ENCODE measurements at places on chromosomes 1 and 21.

GRCh38 chr21:31985398-31985797, 112.6 kb downstream of the HUNK start:
- H3K36me3 ChIP-seq, result peaks cover 5% of the 10 kb centered on the region
- DNase-seq, result no peak
- H3K27me3 ChIP-seq, result no peaks in the 10 kb centered on the region
- H3K4me3 ChIP-seq, result no peak overlapping the region
- no peak overlapping the region for H3K27ac ChIP-seq
- no peaks in the 10 kb centered on the region for H3K4me1 ChIP-seq

DNA sequence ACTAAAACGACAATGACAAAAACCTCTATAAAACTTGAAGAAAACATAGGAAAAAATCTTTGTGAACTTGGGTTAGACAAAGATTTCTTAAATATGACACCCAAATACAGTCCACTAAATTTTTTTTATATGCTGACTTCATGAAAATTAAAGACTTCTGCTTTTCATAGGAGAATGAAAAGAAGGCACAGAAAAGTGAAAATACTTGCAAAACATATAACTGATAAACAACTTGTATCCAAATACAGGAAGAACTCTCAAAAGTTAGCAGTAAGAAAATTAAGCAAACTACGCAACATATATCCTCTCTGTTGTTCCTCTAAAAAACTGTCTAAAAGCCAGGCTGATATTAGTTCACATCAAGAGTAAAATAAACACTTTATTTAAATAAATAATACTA, 53.6 kb downstream of the KIFAP3 start:
- no peaks in the 10 kb centered on the region for H3K27me3 ChIP-seq
- H3K27ac ChIP-seq, result no peak overlapping the region
- DNase-seq, result no peak
- H3K4me1 ChIP-seq, result no peaks in the 10 kb centered on the region

DNA sequence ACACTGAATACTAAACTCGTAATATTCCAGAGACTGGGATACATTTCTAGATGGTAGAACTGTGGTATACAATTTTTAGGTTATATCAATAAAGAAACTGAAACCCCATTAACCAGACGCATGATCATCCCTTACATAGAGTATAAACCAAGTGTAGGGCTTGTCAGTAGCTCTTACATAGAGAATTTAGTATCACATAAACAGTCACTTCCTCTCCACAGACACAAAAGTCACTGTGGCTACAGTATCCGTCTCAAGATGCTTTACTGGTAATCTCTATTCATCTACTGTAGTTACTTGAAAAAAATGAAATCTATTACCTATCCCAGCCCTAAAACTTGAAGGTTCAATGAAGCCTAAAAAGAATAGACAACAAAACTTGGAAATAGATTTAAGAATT, 252.3 kb upstream of the TMPRSS15 start:
- DNase-seq, result no peak
- H3K4me3 ChIP-seq, result no peak overlapping the region
- no peak overlapping the region for H3K27ac ChIP-seq
- no peaks in the 10 kb centered on the region for H3K4me1 ChIP-seq
- H3K27me3 ChIP-seq, result no peaks in the 10 kb centered on the region

DNA sequence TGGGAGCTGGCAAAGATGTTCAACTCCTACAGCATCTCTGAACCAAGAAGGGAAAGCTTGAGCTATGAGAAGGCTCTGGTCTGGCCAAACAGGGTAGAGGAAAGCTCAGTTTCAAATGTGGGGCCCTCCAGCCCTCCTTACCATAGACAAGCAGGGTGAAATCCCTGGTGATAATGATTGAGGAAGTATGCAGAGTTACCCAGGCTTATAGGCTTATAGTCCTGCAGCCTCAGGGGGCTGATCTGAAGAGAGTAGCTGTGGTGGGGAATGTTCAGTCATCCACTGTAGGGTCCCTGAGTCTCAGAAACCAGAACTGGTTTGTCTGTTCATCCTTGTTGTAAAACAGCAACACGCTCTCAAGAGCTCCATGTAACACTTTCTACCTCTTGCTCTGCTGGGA, 19.8 kb upstream of the LY9 start:
- no peaks in the 10 kb centered on the region for H3K36me3 ChIP-seq
- H3K27ac ChIP-seq, result no peak overlapping the region
- H3K4me1 ChIP-seq, result no peaks in the 10 kb centered on the region
- no peaks in the 10 kb centered on the region for H3K27me3 ChIP-seq
- H3K4me3 ChIP-seq, result no peak overlapping the region
- DNase-seq, result no peak

- H3K27me3 ChIP-seq, result no peaks in the 10 kb centered on the region
- no peak overlapping the region for H3K4me3 ChIP-seq
- no peak overlapping the region for H3K27ac ChIP-seq
- H3K4me1 ChIP-seq, result peaks cover 4% of the 10 kb centered on the region
- no peaks in the 10 kb centered on the region for H3K36me3 ChIP-seq
- DNase-seq, result no peak
Observed at GRCh38 chr1:186154651-186155050, 220.4 kb downstream of the TPR start.

GRCh38 chr1:3599286-3599811, 12.0 kb downstream of the MEGF6 start:
- no peaks in the 10 kb centered on the region for H3K4me1 ChIP-seq
- no peak for DNase-seq
- no peak overlapping the region for H3K4me3 ChIP-seq
- peaks cover 12% of the 10 kb centered on the region for H3K27me3 ChIP-seq
- no peaks in the 10 kb centered on the region for H3K36me3 ChIP-seq

DNA sequence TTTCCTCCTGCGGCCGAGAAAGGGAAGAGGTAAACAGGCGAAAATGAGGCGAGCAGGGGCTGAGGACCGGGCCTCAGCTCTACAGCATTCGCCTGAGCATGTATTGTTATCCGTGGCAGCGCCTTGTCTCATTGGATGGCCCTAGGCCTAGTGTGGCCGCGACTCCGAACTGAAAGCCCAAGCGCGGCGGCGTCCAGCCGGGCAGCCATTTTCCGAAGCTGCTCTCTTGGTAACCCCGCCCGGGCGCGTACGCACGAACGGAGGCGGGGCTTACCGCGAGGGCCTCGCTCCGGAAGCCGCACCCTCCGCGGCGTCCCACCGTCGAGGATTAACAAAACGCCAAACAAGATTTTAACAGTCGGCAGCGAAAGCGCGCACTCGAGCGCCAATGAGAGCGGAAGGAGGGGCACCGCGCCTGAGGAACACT, 797 bp upstream of the USP1 start:
- no peaks in the 10 kb centered on the region for H3K36me3 ChIP-seq
- peak overlapping the region; percentile 82 for H3K4me3 ChIP-seq
- DNase-seq, result no peak
- peaks cover 3% of the 10 kb centered on the region for H3K27me3 ChIP-seq
- peak overlapping the region; percentile 97 for H3K27ac ChIP-seq

DNA sequence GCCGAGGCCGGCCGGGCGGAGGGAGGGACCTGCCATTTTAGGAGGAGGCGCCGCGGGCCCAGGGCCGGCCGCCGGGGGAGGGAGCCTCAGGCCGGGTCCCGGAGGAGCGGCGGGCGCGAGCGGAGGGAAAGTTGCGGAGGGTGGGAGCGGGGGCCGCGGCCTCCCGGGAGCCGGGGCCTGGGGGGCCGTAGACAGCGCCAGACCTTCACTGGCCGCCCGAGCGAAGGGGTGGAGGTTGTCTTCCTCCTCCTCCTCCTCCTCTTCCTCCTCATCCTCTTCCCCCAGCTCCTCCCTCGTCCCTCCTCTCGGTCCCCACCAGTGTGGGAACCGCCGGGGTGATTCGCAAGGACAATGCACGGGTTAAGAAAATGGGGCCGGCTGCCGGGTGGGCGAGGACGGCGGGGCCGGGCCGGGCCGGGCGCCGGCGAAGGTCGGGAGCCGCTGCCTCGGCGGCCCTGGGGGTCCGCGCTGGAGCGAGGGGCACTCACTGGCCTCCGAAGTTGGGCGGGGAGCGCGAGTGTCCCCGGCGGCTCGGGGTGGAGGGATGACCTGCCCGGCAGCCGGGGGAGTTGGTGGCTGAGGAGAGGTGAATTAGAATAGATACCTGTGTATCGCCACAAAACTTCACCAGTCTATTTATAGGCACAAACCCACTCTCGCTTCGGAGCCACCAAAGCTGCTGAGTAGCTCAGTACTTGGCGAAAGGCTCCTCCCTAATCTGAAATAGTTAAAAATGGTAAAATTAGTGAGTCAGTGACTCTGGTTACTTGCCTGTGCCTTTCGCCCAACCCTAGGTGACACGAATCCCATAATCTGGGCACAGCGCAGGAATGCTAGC, 1.3 kb downstream of the DYRK1A start:
- H3K4me1 ChIP-seq, result peaks cover 2% of the 10 kb centered on the region
- peak; percentile 35 for DNase-seq
- peak overlapping the region; percentile 96 for H3K4me3 ChIP-seq
- no peaks in the 10 kb centered on the region for H3K27me3 ChIP-seq
- peak overlapping the region; percentile 99 for H3K27ac ChIP-seq
- no peaks in the 10 kb centered on the region for H3K36me3 ChIP-seq

DNA sequence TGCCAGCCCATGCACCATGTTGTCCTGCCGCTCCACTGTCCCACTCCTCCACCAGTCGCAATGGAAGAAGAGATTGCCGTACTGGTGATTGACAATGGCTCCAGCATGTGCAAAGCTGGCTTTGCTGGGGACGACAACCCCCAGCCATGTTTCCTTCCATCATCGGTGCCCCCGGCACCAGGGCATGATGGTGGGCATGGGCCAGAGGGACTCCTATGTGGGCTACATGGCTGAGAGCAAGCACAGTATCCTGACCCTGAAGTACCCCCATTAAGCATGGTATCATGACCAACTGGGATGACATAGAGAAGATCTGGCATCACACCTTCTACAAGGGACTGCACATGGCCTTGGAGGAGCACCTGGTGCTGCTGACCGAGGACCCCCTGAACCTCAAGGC, 1.9 kb upstream of the AMY2B start:
- H3K36me3 ChIP-seq, result no peaks in the 10 kb centered on the region
- no peak for DNase-seq
- no peaks in the 10 kb centered on the region for H3K4me1 ChIP-seq
- H3K4me3 ChIP-seq, result no peak overlapping the region
- no peak overlapping the region for H3K27ac ChIP-seq

DNA sequence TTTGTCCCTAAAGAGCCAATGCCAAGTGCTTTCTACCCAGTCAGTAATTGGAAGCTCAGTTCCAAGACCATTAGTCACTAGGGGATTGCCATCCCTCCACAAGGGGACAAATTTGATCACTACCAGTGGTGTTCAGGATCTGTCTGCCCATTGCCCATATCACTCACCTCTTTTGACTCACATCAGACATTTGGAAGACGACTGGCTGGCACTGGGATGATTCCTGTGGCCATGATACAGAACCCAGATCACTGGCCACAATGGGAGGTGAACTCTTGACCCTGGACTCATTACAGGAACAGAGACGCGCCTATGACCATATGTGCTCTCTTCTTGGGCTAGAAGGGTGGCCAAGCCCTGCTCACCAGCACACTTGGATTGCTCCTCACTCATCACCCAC, 71.0 kb downstream of the COLGALT2 start:
- no peaks in the 10 kb centered on the region for H3K4me1 ChIP-seq
- H3K36me3 ChIP-seq, result peaks cover 1% of the 10 kb centered on the region

- no peaks in the 10 kb centered on the region for H3K27me3 ChIP-seq
- H3K4me3 ChIP-seq, result no peak overlapping the region
- DNase-seq, result peak; percentile 47
- H3K4me1 ChIP-seq, result peaks cover 2% of the 10 kb centered on the region
- no peak overlapping the region for H3K27ac ChIP-seq
- no peaks in the 10 kb centered on the region for H3K36me3 ChIP-seq
Observed at GRCh38 chr21:27645285-27645684, 678.4 kb upstream of the ADAMTS5 start.

DNA sequence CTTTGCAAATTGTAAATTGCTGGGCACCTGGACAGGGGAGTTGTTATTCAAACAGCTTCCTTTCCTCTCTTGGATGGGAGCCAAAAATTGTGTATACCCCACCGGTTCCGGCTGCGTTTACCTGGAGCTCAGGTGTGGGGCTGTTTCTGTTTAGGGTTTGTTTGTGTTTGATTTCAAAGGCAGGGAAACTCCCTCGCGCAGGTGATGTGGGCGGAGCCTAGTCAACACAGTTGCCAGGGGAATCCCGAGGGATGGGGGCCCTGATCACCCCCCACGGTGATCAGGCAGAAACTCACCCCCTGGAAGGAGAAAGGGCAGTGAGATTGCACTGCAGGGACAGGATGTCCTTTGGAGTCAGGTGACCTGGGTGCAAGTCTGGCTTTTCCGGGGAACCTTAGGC, 28.3 kb downstream of the CDCP2 start:
- peaks cover 4% of the 10 kb centered on the region for H3K4me1 ChIP-seq
- H3K27ac ChIP-seq, result no peak overlapping the region
- no peak overlapping the region for H3K4me3 ChIP-seq
- no peak for DNase-seq

GRCh38 chr1:117017062-117017461, 15.5 kb downstream of the CD101 start:
- no peaks in the 10 kb centered on the region for H3K27me3 ChIP-seq
- H3K4me3 ChIP-seq, result no peak overlapping the region
- no peak overlapping the region for H3K27ac ChIP-seq
- H3K4me1 ChIP-seq, result no peaks in the 10 kb centered on the region
- no peaks in the 10 kb centered on the region for H3K36me3 ChIP-seq

DNA sequence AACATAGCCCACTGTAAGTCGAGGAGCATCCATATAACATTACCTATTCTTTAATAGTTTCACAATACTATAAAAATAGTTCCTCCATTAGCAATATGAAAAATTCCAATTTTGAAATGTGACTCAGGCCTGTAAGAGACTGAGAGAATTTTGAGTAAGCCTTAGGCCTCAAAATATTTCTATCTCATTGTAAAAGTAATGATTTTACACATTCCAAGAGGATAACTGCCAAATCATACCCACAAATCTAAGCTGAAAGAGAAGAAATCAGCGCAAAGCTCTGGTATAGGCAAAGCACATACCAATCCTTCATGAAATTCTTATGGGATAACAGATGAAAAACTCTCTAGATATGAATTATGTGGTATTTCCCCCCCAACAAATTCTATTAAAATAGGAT, 144.1 kb downstream of the CDC42BPA start:
- peak; percentile 70 for DNase-seq
- H3K27ac ChIP-seq, result no peak overlapping the region
- H3K4me3 ChIP-seq, result no peak overlapping the region
- 0 out of 2 replicates have a peak, but pooled peaks cover 2% of the 10 kb centered on the region for H3K4me1 ChIP-seq
- peaks cover 1% of the 10 kb centered on the region for H3K36me3 ChIP-seq

GRCh38 chr1:152566681-152567080, at the start of gene LCE3E:
Gene LCE3E, minus strand, starts transcription at chr1:152566780. Its CDS starts 572 bp downstream, at chr1:152566208.
- no peak for DNase-seq
- no peaks in the 10 kb centered on the region for H3K27me3 ChIP-seq
- H3K27ac ChIP-seq, result no peak within 1 kb of the TSS
- no peaks in the 10 kb centered on the region for H3K36me3 ChIP-seq
- H3K4me3 ChIP-seq, result no peak within 1 kb of the TSS

- no peaks in the 10 kb centered on the region for H3K27me3 ChIP-seq
- DNase-seq, result no peak
- no peaks in the 10 kb centered on the region for H3K36me3 ChIP-seq
- no peak overlapping the region for H3K27ac ChIP-seq
Observed at GRCh38 chr1:60958001-60958400, 124.4 kb upstream of the NFIA start.

- peaks cover 5% of the 10 kb centered on the region for H3K4me1 ChIP-seq
- no peak overlapping the region for H3K4me3 ChIP-seq
- H3K27me3 ChIP-seq, result no peaks in the 10 kb centered on the region
- no peak overlapping the region for H3K27ac ChIP-seq
- H3K36me3 ChIP-seq, result no peaks in the 10 kb centered on the region
Observed at GRCh38 chr21:36330904-36331303, 10.9 kb downstream of the MORC3 start.

All from IMR-90 (cell line).